HS-27A (cell line): ENCODE measurements at places on chromosomes 13 and 19.

GRCh38 chr19:2270423-2271233 is 11.3 kb downstream of the PEAK3 start:
- no peak for DNase-seq

DNA sequence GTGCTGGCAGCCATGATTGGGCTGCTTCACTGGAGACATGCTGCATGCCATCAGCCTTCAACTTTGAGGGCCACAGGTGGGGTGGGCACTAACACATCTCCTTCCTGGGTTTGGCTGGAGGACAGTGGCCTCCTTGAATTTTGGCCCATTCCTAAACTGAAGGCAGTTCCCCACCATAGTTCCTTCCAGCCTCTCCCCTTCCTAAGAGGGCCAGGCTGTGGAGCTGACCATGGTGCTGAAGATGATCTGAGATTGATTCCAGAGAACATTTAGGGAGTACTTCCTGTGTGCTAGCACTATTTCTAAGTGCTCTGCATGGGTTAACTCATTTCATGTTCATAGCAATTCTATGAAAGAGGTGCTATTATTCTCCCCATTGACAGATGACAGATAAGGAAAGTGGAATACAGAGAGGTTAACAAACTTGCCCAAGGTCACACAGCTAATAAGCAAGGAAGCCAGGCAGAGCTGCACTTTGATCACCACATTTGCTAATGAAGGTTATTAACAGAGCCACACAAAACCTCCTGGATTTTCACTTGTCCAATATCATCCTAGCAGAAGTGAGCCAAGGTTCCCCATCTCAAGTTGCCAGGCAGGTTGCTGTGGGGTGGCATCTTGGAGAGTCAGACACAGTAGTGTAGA is 175.3 kb downstream of the ZIC5 start:
- DNase-seq = no peak

DNA sequence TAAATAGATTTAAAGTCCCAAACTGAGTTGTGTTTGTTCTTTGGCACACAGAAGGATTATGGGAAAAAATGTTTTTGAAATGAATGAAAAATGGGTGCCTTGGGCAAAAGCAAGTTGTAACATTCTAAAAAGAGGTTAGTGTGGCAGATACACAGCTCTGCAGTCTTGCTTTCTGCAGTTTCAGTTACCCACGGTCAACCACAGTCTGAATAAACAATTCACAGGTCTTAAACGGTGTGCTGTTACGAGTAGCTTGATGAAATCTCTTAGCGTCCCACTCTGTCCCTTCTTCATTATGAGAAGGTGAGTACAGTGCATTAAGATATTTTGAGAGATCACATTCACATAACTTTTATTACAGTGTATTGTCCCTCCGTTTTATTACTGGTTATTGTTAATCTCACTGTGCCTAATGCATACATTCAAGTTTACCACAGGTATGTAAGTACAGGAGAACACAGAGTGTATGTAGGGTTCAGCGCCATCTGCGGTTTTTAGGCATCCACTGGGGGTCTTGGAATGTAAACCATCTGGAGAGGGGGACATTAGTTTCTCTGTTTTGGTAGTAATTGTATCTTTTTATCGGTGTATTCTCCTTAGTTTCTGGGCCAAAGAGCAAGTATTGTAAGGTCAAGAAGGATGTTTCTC is 8.1 kb downstream of the FARP1 start:
- no peak for DNase-seq

GRCh38 chr19:8231073-8231604 is 22.0 kb downstream of the CERS4 start:
- DNase-seq = no peak

- DNase-seq = no peak
These were observed 65.5 kb downstream of the STK24 start for GRCh38 chr13:98511435-98511834.

GRCh38 chr13:72109863-72110262 is 242.9 kb upstream of the DACH1 start:
- DNase-seq = no peak

GRCh38 chr19:28990522-28990921 is 222.4 kb downstream of the UQCRFS1 start:
- no peak for DNase-seq

DNA sequence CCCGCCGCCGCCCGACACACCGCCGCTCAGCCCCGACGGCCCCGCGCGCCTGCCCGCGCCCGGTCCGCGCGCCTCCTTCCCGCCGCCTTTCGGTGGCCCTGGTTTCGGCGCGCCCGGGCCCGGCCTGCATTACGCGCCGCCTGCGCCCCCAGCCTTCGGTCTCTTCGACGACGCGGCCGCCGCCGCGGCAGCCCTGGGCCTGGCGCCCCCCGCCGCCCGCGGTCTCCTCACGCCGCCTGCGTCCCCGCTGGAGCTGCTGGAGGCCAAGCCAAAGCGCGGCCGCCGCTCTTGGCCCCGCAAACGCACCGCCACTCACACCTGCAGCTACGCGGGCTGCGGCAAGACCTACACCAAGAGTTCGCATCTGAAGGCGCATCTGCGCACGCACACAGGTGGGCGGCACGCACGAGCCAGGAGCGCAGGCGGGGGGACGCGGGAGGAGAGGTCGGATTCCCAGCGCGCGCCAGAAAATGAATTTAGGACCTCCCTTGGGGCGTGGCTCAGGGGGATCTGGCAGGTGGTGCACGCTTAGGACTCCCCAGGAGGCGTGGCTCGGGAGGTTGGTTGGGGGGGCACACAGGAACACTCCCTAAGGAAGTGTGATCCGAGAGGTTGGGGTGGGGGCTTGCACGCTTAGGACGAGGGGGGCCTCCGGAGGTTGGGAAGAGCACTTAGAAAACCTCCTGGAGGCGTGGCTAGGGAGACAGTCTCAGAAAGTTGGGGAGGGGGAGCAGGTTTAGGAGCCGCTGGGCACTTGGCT is 1.2 kb downstream of the KLF2 start:
- no peak for DNase-seq

DNA sequence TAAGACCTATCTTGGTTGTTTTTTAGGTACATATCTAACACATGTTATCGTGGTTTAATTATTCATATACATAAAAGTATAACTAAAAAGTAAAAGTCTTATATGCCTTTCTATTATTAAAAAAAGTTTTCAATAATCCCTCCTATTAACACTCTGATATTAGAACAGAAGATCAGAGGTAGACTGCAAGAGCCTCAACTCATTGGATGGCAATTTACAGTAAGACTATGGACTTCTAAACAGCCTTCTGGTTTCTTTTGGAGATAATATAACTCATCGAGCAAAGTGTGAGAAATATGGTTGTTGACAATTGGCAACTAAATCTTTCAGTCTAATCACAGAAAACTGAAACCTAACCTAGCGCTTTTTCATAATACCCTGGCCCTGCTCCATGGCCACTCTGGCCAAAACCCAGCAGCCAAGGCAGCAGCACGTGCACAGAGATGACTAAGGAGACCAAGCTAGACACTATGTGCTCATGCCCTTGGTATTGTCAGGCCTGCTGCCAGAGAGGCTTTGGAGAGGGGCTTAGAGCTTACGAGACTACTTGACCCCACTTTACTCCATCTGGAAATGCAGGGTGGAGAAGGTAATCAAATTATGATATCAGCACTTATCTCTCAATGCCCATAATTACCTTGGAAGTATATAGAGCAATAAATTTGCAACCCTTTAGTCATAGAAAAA is 40.6 kb upstream of the EEF1AKMT1 start:
- DNase-seq = peak; percentile 79

- no peak for DNase-seq
These were observed 6.1 kb downstream of the STK11 start for GRCh38 chr19:1211494-1212234.

- DNase-seq = no peak
These were observed 477.0 kb downstream of the FOXO1 start for GRCh38 chr13:40189426-40189825.
